Erythroblast (primary cell): ENCODE measurements at places on chromosomes 5 and 9.

- DNase-seq = no peak
Observed at GRCh38 chr9:76605321-76605900, 146.4 kb downstream of the GCNT1 start.

- DNase-seq = no peak
Observed at GRCh38 chr9:128254362-128254761, 21.4 kb downstream of the GOLGA2 start.

GRCh38 chr9:112647596-112647995 is 70.3 kb downstream of the INIP start:
- no peak for DNase-seq

GRCh38 chr5:28743025-28743715 is 1704.8 kb upstream of the CDH9 start:
- no peak for DNase-seq

DNA sequence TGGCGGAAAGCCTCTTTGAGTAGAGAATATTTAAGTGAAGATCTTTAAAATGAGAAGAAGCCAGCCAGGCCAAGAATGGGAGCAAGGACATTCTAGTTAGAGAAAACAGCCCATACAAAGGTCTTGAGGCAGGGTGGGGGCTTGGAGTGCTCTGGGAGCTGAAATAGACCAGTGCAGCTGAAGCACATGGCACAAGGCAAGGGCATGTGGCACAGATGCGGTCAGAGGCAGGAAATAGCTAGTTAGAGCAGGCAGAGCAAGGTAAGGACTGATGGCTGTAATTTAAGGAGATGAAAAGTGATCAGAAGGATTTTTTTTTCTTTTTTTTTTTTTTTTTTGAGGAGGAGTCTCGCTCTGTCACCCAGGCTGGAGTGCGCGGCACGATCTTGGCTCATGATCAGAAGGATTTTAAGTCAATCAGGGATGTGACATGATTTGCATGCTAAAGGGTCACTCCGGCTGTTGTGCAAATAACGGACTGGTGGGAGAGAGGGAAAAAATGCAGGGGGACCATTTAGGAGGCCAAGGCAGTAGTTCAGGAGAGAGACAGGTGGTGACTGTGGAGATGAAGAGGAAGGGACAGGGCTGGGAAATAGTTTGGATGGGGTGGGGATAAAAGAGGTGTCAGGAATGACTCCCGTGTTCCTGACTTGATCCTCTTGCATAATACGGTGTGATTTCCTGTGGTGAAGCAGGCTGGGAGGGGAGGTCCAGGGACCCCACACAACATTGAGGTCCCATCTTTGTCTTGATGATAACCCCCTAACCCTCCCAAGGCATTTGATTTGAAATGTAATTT is 207.6 kb downstream of the HSPA4 start:
- DNase-seq = no peak

GRCh38 chr9:98146101-98146991 is 27.3 kb upstream of the TRIM14 start:
- no peak for DNase-seq

DNA sequence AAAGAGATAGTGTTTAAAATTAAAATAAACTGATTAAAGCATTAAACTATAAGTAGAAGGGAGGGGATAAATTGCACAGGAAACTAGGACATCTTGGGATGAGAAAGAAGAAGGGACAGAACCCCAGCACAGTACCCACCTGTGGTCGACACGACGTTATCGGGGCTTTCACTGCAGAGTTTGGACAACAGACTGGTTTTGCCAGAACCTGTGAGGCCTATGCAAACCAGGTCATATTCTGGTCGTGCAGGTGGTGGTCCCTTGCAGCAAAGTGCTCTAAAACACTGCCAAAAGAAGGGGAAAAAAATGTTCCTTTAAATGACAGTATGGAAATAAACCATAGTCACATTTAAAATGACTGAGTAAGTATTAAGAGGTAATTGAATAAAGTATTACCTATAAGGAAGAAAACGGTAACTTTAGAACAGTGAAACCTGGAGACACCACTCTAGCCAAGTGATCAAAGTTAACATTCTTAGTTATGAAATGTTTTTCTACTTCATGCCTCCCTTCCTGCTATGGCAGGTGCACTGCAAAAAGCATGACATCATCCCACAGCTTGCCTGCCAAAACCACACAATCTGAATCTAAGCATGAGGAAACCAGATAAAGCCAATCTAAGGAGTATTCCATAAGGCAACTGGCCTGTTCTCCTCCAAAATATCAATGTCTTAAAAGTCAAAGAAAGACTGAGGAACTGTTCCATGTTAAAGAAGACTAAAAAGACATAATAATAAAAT is 138.6 kb downstream of the ARL15 start:
- peak; percentile 10 for DNase-seq

GRCh38 chr9:114038724-114039313 is 39.3 kb downstream of the AMBP start:
- DNase-seq = no peak

DNA sequence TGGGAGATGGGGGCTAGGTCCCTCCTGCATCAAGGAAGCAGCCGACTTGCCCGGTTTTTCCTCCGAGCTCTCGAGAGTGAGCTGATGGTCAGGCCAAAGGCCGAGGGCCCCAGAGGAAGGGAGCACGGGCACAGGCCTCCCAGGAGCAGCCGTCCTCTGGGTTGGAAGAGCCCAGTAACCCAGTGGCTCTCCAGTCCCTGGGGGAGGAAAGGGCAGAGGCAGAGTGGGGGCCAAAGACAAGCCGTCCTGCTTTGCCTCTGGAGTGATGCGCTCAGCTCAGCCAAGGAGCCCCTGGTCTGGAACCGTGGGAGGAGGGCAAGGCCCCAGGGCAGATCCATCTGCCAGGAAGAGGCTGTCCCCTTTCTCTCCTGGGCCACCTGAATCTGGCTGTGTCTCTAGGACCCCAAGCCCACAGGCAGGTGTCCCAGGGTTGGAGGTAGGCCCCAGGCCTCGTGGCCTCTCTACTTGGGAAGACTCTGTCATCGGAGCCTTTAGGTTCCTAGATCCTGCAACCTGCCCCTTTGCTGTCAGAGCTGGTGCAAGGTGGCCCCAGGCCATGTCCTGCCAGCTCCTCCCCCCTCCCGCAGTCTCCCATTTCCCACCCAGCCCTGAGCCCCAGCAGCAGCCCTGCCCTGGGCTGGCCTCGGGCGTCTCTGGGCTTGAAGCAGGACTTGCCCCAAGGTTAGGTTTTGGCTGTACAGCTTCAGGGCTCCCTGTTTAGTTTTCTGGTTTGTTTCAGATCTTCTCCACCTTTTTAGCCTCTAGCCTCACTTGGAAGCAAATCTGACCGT is 224.1 kb downstream of the CACNA1B start:
- DNase-seq = no peak

DNA sequence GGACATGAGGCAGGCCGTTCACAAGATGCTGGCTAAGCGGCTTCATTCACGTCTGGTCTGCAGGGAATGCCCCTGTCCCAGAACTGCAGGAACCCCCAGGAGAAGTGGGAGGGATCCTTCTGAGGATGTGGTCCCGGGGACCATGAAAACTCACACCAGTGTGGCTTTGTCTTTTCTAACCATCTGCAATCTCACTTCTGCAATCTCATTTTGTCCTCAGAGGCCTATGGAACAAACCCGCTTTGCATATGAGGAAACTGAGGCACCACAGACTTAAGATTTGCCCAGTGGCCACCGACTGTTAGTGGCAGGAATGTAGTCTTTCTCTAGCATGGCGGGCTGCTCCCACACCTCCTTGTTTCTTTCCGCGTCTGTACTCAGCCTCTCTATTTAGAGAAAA is 6.9 kb downstream of the CXCL14 start:
- DNase-seq = no peak

DNA sequence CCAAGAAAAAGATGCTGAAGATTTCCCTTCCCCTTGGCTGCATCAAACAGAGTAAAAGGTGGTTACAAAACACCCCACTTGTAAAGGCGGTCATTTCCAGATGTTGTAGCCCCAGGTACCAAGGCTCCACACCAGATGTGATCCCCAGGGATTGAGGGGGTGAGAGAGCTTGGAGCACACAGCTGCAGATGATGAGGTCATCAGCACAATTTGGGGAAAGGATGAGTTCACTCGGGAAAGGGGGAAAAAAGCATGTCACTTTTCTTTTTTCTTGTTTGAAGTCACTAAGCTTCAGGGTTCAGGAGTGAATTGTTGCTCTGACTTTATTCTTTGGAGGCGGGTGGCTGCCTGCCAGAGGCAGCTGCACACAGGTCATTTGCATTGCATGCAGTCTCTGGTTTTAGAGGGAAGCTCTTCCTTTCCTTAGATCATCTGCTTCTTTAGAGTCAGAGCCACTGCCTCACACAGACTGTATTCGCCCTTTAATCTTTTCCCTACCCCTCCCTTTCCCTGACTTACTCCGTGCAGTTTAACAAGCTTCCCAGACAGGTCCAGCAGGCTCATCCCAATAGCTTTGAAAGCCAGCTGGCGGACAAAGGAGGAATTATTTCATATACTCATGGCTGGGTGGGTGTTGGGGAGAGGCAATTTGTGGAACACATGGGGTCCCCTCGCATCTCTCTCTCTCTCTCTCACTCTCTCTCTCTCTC is 409.3 kb upstream of the SLC24A2 start:
- no peak for DNase-seq
